ENCODE measurements at places on chromosomes 12 and 14.

GRCh38 chr14:29123017-29123416 lies 356.4 kb downstream of the FOXG1 start:
- no peak for DNase-seq

DNA sequence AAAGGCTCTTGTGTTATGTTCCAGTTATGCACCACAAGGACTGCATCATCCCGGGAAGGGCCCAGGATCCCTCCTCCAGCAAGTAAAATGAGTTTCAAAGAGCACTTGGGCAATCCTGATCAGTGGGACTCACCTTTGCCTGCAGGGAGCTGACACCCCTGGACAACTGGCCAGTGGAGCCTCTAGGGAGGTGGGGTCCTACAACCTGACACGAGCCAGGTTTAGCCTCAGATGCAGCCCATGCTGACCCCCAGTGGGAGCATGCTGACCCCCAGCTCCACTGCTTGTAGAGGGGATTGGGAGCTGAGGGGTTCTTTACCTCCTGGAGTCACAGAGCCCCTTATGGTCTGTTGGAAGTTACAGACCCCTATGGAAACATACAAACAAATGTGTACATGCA lies 365.8 kb downstream of the CACNA1C start:
- no peak for DNase-seq

- DNase-seq = no peak
Measured at GRCh38 chr14:104086661-104087461, 1.4 kb downstream of the ASPG start.

- no peak for DNase-seq
Measured at GRCh38 chr12:24864796-24865125, 84.1 kb downstream of the BCAT1 start.

DNA sequence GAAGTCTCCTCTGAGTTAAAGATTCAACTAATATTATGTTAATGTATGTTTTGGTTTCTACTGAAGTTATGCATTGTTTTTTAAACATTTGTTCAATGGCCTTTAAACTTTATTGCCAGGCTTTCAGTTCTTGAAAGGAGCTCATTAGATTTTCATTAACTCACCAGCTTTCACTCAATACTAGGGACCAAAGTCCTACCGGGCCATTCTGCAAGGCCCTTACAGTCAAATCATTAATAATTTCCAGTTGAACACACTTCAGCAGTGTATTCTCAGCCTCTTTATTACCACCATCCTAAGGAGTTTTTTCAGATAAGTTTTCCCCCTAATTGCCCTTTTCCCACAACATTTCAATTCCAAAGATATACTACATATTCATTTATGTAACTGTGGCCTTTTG lies 409.2 kb downstream of the DIO2 start:
- DNase-seq = no peak

GRCh38 chr12:110791589-110791988 lies 48.9 kb upstream of the PPP1CC start:
- DNase-seq = no peak

DNA sequence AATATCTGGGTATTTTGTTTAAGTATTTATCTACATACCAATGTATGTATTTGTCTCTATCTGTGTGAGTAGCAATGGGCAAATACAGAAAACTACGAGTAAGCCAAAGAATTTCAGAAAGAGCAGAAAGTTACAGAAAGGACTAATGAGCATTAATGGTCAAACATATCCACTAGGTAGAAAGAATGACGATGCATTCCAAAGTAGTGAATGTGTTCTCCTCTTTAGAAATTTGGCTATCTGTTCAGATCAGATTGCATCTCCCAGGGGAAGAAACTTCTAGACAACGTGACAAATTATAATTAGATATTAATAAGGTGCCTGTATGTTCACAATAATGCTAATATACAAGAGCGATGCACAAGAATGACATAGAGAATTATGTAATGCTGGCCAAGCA lies 194.5 kb upstream of the GZMB start:
- DNase-seq = no peak

GRCh38 chr12:88206601-88207000 lies 64.5 kb downstream of the TMTC3 start:
- no peak for DNase-seq

GRCh38 chr14:82414853-82415539 lies 881.3 kb upstream of the SEL1L start:
- no peak for DNase-seq

GRCh38 chr12:56998316-56998715 lies 8.0 kb downstream of the ZBTB39 start:
- DNase-seq = no peak

- peak; percentile 31 for DNase-seq
Measured at GRCh38 chr12:40697566-40698259, 5.5 kb downstream of the CNTN1 start.

GRCh38 chr12:76878099-76878898 lies 520 bp downstream of the CSRP2 start:
- peak; percentile 19 for DNase-seq

- no peak for DNase-seq
Measured at GRCh38 chr12:49969651-49970429, 2.9 kb upstream of the AQP6 start.

DNA sequence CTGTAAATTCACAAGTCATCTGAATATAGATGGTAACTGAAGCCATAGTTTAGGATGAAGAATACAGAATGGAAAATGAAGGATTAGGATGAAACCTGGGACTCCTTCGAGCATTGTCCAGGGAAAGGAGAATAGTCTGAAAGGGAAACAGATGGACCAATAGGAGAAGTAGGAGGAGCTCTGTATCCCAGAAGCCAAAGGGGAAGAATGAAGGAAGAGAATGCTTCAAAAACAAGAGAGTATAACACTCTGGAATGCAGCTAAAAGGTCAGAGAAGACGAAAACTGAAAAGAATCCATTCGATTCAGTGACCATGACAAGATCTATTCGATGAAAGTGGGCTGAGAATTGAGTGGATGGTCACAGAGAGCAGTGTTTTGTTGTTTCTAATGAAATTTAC lies 1.0 kb downstream of the GMFB start:
- DNase-seq = peak; percentile 7

DNA sequence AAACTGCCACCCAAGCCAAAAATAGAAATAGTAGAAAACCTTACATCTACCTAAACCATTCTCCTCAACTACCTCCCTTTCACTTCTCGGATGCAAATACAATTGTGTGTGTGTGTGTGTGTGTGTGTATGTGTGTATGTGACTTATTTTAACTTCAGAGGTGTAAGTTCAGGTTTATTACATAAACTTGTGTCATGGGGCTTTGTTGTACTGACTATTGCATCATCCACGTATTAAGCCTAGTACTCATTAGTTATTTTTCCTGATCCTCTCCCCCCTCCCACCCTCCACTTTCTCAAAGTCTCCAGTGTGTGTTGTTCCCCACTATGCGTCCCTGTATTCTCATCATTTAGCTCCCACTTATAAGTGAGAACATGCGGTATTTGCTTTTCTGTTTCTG lies 592.5 kb upstream of the ATP2B1 start:
- DNase-seq = no peak

- no peak for DNase-seq
Measured at GRCh38 chr12:124160097-124160756, 134.7 kb upstream of the RFLNA start.

- no peak for DNase-seq
Measured at GRCh38 chr14:22448035-22448904, 140.8 kb downstream of the DAD1 start.

DNA sequence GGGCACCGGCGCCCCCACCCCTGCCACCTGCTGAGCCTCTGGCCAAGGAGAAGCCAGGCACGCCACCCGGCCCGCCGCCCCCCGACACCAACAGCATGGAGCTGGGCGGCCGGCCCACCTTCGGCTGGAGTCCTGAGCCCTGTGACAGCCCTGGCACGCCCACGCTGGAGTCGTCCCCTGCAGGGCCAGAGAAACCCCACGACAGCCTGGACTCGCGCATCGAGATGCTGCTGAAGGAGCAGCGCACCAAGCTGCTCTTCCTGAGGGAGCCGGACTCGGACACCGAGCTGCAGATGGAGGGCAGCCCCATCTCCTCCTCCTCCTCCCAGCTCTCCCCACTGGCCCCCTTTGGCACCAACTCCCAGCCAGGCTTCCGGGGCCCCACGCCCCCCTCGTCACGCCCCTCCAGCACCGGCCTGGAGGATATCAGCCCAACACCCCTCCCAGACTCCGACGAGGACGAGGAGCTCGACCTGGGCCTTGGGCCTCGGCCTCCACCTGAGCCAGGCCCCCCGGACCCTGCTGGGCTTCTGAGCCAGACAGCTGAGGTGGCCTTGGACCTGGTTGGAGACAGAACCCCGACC lies 6.5 kb downstream of the SETD1B start:
- DNase-seq = no peak

DNA sequence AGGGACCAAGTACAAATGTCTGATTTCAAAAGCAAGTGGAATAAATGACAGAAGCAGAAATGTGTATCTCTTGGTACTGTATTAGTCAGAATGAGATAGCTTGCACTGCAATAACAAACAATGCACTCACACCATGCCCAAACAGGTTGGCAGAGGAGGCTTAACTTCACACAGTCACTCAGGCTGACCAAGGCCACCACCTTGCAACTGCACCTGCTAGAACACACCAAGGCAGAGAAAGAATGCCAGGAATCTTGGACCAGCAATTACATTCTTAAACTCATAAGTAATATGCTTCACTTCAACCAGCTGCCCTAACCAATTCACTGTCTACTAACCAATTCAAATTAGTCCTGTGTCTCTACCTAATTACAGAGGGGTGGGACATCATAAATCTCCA lies 378.3 kb downstream of the BCL11B start:
- DNase-seq = no peak

DNA sequence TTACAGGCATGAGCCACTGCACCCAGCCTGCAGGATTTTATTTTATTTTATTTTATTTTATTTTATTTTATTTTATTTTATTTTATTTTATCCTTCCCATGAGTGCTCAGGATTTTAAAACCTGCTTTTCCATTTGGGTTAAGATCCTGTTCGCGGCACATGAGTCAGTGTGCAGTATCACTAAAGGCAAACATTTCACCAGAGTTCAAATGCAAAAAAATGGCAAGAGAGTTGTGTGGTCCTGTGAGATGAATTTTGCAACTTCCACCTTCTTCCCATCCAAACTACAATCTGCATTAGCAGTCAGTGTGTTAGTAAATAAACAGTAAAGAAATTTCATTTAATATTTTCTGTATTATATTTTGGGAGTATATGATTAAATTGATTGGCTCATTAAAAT lies 29.0 kb downstream of the MOAP1 start:
- no peak for DNase-seq

GRCh38 chr12:108305991-108306501 lies 33.1 kb downstream of the CMKLR1 start:
- no peak for DNase-seq

DNA sequence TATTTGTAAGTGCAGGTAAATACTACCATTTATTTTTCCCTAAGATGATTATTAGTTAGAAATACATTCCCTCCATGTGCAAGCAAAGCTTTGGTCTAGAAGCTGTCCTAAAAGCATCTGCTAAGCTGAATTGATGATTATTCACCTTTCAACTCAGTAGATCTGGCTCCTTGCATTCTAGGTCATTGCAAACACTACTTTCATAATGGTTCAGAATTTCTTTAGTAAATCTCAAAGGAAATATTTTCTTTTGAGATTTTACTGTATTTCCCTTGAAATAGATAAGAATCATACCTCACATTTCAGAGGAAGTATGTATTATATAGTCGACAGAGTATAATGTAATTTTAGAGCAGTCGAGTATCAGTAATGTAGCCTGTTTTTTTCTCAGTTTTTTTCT lies 2.4 kb downstream of the ETNK1 start:
- DNase-seq = peak; percentile 6

DNA sequence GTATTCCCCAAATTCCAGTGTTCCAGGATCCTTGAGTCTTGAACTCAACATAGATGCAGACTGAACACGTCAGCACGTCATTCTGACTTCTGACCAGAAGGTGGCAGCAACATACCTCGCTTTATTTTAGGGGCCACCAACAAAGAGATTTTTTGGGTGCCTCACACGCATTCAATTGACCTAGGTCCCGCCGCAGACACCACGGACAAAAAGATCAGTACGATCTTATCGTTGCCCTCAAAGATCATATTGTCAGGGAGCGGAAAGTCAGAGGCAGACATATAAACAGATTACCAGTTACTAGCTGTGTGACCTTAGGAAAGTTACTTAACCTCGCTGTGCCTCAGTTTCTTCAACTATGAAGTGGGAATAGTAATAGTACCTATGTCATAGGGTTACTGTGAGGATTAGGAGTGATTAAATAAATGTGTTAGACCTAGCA lies 6.5 kb upstream of the PRPH start:
- DNase-seq = peak; percentile 65

GRCh38 chr14:52961060-52961639 lies 10.3 kb upstream of the FERMT2 start:
- DNase-seq = no peak

- DNase-seq = no peak
Measured at GRCh38 chr12:124928095-124928911, 13.9 kb upstream of the UBC start.

DNA sequence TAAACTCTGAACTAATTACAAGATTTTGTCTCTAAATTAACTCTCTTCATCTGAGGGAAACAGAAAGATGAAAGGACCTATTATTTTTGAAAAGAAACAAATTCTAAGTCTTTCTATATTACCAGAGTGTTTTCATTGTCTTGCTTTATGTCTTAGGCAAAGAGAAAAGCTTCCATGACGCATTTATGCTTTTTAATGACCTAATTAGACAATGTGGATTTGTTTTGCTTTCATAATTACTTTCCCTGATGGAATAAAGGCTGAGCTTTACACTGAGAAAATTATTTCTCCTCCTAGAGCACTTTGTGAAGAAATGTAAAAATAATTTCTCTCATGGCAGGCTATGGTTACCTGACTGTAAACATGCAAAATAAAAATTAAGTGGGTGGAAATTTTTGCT lies 138.0 kb upstream of the SLCO1C1 start:
- DNase-seq = no peak

DNA sequence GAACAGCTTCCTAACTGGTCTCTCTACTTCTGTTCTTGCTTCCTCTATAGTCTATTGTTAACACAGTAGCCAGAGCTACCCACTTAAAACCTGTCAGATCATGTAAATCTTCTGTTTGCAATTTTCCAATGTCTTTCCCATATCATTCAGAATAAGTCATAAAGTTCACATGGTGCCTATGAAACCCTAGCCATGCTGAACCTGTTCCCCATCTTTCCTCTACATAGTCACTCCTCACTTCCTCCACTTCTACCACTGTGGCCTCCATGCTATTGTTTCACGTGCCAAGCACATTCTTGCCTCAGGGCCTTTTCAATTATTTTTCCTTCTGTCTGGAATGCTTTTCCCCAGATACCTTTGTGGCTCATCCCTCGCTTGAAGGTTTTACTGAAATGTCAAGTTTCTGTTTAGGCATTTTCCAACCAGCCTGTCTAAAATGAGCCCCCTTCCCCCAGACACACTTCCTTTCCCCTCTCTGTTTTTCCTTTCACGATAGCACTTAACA lies 132.1 kb downstream of the DYRK2 start:
- no peak for DNase-seq

GRCh38 chr14:69650948-69651369 lies 39.6 kb downstream of the SUSD6 start:
- DNase-seq = no peak

GRCh38 chr14:43706900-43707299 lies 800.2 kb downstream of the FSCB start:
- DNase-seq = no peak
